Kidney tubule cell (primary cell): ENCODE measurements at places on chromosomes 13 and 19.
A peak's percentile ranks its signal among the peaks of the same experiment; 100 is the strongest.

- DNase-seq, result no peak
Observed at GRCh38 chr19:15196360-15197005, 4.3 kb downstream of the NOTCH3 start.

DNA sequence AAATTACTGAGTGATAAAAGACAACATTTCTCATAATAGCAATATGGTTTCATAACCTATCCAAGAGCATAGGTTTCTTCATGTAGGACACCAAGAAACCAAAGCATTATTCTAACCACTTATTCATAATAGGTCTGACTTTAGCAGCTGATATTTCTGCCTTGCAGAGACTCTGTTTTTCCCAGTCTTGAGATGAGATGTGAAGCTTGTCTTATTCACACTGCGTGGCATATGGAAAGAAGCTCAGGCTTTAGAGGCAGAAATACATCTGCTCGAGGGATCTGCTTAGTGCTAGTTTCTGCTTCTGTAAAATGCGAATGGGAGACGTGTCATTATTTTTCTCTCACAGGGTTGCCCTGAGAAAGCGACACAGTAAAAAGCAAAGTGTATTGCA, 232.0 kb upstream of the SPRY2 start:
- DNase-seq, result no peak

GRCh38 chr19:6273701-6274601, 5.8 kb downstream of the MLLT1 start:
- DNase-seq, result peak; percentile 75

- DNase-seq, result peak; percentile 67
Observed at GRCh38 chr19:46841458-46842083, 9.1 kb downstream of the AP2S1 start.

- no peak for DNase-seq
Observed at GRCh38 chr13:103715335-103715734, 649.1 kb upstream of the SLC10A2 start.

GRCh38 chr19:30349131-30349730, 23.0 kb upstream of the ZNF536 start:
- DNase-seq, result no peak

DNA sequence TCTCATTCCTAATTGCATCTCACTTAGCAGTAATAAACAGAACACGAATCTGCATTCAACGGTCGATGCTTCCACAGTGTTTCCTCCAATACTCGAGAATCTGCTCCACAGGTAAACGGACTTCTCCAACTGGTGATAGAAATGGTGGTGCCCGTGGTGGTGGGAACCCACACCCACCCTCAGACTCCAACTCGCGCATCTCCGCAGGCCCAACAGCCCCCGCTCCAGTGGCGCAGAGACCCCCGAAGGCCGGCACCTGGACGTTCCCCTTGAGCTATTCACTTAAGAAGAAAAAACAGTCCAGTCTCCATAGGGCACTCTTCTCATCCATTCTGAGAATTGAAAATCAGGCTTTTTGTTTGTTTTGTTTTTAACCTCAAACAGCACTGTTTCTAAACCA, 13.8 kb upstream of the RASA3 start:
- DNase-seq, result no peak

DNA sequence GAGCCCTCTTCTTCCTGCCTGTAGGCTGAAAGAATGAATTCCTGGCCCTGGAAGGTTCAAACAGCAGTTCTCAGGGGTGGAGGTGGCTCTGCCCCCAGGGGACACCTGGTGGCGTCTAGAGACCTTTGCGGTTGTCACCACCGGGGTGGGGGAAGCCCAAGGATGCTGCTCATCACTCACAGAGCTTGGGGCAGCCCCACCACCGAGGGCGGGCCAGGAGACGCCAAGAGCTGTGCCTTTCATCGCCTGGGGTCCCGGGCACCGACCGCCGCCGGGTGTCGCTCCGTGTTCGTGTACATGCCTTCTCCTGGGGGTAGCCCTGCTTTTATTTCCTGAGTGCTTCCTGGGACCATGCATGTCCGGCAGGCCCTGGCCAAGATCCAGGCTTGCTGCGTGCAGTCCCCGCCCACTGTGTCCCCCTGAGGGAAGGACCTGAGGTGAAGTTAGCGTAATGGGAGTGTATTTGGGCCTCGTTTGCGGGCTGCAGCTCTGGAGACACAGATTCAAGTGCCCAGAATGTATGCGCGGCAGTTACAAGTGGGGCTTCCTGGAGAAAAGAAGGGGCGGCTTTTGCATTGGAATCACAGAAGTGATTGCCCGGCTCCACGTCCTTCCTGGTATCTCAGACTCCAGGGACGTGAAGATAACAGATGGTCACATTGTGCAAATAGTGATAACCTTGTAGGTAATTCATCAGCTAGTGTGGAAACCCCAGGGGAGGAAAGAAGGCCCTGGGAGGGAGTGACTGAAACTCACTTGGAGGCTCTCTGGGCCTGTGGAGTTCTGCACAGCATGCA, 7.8 kb downstream of the DOT1L start:
- DNase-seq, result peak; percentile 6

DNA sequence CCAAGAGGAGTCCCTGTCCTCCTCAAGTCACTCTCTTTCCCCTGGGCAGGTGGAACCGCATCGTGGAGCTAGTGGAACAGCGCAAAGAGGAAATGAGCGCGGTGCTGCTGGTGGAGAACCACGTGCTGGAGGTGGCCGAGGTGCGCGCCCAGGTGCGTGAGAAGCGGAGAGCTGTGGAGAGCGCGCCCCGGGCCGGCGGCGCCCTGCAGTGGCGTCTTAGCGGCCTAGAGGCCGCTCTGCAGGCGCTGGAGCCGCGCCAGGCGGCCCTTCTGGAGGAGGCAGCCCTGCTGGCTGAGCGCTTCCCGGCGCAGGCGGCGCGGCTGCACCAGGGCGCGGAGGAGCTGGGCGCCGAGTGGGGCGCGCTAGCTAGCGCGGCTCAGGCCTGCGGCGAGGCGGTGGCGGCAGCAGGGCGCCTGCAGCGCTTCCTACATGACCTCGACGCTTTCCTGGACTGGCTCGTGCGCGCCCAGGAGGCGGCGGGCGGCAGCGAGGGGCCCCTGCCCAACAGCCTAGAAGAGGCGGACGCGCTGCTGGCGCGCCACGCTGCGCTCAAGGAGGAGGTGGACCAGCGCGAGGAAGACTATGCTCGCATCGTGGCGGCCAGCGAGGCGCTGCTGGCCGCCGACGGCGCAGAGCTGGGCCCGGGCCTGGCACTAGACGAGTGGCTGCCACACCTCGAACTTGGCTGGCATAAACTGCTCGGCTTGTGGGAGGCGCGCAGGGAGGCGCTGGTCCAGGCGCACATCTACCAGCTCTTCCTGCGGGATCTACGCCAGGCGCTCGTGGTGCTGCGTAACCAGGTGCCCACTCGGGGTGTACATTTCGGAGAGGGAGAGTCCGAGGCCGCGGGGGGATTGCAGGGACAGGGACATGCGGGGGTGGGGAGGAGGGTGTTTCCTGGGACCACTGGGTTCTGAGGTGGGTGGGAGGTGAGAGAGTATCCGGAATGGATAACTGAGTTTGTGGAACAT, 52.8 kb downstream of the SPTBN4 start:
- DNase-seq, result peak; percentile 43

- DNase-seq, result no peak
Observed at GRCh38 chr13:95337597-95337996, 36.3 kb upstream of the ABCC4 start.

DNA sequence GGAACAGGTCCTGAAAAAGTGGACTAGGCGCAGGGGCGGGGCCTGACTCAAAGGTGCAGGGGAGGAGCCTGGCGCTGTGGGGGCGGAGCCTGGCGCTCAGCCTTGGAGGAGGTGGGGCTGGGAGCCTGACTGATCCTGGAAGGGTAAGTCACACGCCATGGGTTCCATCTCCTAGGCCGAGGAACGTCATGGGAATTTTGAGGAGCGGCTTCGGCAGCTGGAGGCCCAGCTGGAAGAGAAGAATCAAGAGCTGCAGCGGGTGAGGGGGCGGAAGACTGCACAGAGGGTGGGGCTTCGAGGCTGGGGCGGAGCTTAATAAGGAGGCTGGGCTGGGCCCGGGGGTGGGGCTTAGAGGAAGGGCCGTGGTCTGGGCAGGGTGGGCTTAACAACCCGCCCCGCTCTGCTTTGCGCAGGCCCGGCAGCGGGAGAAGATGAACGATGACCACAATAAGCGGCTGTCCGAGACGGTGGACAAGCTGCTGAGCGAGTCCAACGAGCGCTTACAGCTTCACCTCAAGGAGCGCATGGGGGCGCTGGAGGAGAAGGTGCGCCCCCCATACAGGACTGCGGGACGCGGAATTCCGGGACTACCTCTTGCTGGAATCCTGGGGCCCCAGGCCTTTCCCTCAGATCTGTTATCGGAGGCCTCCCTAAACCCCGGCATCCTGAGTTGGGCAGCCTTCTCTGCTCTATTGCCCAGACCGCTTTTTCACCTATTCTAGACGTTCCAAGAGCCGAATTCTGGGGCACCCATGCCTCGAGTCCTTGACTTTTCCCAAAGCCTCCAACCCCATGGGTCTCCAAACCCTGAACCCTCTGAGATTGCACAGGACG, 14.5 kb downstream of the PPFIA3 start:
- peak; percentile 71 for DNase-seq

DNA sequence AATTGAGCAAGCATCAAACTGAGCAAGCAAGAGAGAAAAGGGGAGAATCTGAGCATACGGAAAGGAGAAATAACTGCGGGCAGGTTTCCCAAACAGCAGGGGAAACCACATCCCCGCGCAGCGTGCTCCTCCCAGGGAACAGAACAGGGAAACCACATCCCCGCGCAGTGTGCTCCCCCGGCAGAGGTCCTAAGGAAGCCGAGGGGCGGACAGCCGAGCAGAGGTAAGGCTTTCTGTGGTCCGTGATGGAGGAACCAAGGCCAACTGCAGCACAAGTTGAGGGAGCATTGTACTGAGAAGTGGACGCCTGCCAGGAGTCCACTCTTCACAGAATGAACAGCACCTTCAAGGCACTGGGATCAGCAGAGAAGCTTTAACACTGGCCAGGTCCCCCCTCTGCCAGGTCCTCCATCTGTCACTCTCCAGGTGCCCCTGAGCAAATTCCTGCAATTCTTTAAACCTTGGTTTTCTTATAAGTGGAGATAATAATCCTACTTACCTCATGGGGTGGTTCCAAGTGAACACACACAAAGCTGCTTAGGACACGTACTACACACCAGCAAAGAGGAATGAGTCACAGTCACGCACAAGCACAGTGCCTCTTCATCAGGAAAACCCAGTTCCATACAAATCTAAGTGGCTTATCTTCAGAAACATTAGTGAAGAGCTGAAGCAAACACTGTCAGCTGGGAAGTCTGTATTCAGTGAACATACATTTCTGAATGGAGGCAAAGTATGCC, 23.0 kb upstream of the LAMP1 start:
- peak; percentile 94 for DNase-seq

- DNase-seq, result peak; percentile 13
Observed at GRCh38 chr19:31338069-31338776, 11.0 kb downstream of the TSHZ3 start.

GRCh38 chr13:81326913-81327312, 986.0 kb upstream of the SPRY2 start:
- DNase-seq, result no peak

DNA sequence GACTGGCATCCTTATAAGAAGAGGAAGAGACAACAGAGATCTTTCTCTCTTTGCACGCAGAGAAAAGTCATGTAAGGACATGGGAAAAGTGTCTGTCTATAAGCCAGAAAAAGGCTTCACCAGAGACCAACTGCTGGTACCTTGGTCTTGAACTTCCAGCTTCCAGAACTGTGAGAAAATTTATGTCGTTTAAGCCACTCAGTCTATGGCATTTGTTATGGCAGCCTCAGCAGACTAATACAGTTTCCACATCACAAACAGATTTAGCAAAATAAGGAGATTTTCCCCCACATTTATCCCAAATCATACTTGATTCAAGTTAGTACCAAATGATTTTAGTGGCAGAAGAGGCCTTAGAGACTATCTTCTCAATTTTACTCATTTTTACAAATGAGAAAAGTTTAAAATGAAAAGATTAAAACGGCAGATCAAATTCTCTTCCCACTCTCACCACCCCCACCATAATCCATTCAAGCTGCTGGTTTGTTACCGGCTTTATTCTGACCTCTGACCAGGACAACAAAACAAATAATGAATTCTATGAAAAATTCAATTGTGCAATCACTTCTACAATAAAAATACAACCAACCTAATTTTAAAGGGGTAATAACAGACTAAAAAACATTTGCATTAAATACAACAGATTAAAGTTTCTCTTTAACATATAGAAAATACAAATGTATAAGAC, 316.3 kb downstream of the TBC1D4 start:
- no peak for DNase-seq

- DNase-seq, result no peak
Observed at GRCh38 chr13:51998723-51999509, 12.3 kb downstream of the ATP7B start.

GRCh38 chr19:35336166-35336955, 7.4 kb downstream of the CD22 start:
- peak; percentile 22 for DNase-seq

DNA sequence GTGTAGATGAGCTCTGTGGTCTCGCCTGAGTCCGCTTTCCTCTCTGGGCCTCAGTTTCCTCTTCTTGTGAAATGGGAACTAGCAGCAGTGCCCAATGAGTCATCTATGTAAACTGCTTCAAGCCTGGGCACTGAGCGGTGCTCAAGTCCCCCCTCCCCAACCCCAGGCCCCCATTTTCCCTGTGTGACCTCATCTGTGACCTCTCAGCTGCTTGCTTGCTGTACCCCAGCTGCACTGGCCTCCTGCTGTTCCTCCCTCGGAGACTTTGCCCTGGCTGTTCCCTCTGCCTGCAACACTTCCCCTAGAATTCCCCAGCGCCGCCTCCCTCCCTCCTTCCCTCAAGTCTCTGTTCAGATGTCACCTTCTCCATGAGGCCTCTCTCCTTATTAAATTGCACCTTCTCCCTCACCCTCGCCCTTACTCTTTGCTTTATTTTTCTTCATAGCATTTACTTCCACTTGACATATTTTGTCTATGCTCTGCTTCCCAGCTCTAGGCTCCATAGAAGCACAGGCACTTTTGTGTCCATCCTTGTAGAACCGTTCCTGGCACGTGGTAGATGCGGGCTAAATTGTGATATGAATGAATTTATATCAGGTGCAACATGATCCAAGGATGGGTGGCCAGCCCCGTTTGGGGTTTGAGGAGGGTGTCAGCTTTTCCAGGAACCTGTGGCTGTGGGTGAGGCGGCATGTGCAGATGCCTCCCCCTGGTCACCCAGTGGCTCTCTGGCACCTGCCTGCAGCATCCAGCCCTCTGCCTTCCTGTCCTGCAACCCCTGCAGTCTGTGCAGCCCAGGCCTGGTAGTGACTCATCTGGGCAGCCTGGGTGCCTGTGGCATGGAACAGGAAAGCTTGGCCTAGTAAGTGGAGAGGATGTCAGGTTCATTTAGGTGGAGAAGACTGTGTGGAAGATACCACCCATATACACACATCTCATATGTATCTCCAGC, 26.3 kb downstream of the SIPA1L3 start:
- peak; percentile 91 for DNase-seq

GRCh38 chr13:67438465-67438864, 208.3 kb upstream of the PCDH9 start:
- peak; percentile 4 for DNase-seq

- DNase-seq, result no peak
Observed at GRCh38 chr13:36432106-36432544, at the start of gene CCNA1. Gene CCNA1, plus strand, starts transcription at chr13:36432495. Its CDS starts 562 bp downstream, at chr13:36433057.

GRCh38 chr13:75790198-75790970, 154.3 kb downstream of the LMO7 start:
- DNase-seq, result no peak
